Gastroesophageal sphincter (tissue), 4 donors: ENCODE measurements at places on chromosomes 3 and 15. TPM values are rescaled to one million over a fixed set of nuclear protein-coding genes. Genes with fewer than 3 reads are reported as not detected.
A peak's percentile ranks its signal among the peaks of the same experiment; 100 is the strongest.

RETNLB gene
- total RNA-seq = not detected

GRCh38 chr15:42273900-42274701, 868 bp upstream of the TMEM87A start:
- peak; percentile 10 for ATAC-seq

- ATAC-seq = no peak
These were observed 846.3 kb upstream of the ARPP21 start for GRCh38 chr3:34793057-34793456.

DNA sequence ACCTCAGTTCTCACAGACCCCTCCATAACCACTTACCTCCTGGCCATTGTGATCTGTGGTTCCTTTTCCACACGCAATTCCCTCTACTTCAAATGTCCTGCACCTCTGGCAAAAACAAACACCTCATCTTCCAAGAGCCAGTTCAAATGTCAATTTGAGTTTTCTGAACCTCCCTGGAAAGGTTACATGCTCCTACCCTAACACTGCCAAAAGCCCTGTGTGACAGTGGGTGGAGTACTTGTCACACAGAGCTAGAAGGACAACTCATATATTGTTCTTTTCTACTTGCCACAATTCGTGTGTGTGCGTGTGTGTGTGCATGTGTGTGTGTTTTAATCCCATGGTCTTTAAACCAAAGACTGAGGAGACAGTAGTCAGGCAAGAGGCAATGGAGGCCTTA, 331.8 kb upstream of the ARHGEF26 start:
- no peak for ATAC-seq

DNA sequence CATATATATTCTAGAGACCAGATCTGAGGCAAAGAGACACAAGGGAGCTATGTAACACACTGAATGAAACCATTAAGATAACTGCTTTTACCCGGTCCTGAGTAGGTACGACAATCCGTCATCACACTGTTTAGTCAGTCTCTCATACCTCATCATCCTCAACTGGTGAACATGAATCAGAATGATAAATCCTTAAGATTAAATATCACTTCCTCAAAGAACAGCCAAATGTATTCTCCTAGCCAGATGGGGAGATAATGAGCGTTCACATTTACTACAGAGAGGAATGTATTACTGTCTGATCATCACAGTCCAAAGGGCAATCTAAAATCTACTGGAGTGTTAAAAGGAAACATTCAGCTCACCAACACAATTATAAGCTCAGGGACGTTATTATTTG, 319.4 kb upstream of the STAC start:
- no peak for ATAC-seq

GP5 gene
- total RNA-seq = 0.31 TPM

ACAP2 gene
- 51.7 TPM for total RNA-seq

DNA sequence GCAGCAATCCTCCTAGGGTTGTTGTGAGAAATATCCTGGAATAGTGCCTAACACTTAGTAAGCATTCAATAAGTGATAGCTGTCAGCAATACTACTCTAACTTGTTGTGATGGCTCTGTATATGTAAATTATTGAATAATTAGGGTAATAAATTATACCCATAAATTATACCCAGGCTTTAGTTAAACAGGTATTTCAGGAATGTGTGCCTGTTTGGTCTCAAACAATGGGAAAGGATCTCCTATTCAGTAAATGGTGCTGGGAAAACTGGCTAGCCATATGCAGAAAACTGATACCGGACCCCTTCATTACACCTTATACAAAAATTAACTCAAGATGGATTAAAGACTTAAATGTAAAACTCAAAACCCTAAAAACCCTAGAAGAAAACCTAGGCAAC, 14.8 kb upstream of the ARNT2 start:
- ATAC-seq = no peak
